ENCODE measurements at places on chromosomes 3 and 15.

DNA sequence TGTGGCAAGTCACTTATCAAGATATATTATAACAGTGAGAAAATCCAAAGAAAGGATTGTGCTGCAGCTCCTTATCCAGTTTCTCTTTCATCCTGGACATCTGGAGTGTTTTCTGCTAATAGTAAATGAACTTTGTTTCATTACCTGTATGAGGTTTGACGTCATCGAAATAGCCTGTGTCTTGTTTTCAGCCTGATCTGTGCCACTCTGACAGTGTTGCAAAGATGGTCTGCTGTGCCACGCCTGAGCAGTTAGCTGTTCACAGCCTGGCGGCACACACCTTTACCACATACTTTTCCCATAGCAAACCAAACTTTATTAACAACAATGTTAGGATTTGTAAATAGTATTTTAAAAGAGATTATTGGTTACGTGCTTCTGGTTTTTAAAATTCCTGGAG is 34.0 kb downstream of the YEATS2 start:
- DNase-seq, result no peak

GRCh38 chr3:113265231-113265630 is 53.9 kb downstream of the BOC start:
- no peak for DNase-seq

GRCh38 chr3:17420668-17421067 is 321.8 kb downstream of the TBC1D5 start:
- DNase-seq, result no peak

DNA sequence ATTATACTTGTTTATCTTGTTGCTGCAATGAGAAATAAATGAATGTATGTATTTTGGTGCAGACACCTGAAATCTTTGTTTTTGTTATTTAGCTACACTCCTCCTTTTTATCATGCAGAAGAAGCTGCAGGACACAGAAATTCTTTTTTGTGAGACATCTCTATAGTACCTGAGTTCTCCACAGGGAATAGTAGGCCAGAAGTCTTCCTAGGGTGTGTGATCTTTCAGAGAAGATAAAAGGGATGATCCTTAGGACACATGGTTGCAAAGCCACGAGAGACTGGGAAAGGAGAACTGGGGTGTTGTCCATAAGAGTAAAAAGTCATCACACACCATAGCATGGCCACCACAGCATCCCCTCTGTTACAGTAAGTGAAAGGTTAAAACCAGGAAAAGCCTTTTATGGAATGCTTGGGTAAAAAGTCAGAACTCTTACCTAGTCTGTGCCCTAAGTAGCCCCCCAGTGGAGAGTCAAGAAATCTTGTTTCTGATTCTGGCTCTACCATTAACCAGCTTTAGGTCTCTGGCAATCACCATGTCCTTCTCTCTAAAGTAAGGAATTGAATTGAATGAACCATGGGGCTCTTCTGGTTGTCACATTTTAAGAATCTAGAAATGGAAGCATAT is 31.9 kb upstream of the ADGRG7 start:
- DNase-seq, result no peak

GRCh38 chr3:148131990-148132638 is 565.6 kb upstream of the AGTR1 start:
- DNase-seq, result no peak

DNA sequence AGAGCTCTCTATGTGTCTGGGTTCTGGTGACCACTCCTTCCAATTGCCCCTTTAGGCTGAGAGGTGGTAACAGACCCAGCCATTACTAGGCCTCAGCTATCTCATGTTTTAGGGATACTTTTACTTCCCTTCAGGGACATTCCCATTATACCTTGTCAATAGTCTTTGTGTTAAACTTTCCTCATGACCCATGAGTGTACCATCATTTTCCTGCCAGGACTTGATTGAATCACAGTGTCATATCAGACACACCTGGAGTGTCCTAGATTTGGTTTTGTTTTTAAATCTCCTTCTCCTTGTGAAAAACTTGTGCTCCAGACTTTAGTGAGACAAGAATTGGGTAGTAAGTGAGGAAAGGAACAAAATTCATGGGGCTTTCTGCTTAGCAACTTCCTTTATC is 136.6 kb downstream of the KCNAB1 start:
- no peak for DNase-seq

DNA sequence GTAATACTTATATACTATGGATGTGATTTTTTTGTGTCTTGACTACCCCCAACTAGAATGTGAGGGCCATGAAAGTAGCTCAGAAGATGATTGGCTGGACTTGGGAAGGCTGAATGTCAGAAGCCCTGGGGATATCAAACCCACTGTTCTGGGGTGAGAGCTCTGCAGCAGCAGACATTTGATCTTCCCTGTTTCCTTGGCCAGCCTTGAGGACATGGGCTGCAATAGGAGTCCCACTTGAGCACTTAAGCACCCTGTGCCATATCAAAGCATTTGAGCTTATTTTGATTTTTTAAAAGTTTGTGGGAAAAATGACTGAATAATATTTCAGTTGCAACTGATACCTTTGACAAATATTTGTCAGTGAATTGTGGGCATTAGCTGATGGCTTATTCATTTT is 21.7 kb downstream of the GTF2E1 start:
- no peak for DNase-seq

DNA sequence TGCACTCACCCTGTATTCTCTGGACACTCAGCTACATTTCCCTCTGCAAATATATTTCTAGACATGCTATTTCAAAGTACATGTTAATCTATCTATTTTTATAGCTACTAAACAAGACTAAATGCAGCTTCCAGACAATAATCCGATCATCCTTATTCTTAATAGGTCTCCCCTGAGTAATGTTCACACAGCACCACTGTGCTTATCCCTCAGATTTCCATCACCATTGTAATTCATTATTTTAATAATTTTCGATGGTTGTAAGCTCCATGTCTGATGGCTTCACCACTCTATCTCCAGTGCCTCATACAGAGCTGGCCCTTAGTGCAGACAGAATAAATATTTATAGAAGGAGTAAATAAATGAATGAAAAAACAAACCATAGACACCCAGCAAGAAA is 117.5 kb downstream of the ANXA2 start:
- DNase-seq, result no peak

GRCh38 chr3:194205675-194206133 is 69.8 kb downstream of the HES1 start:
- peak; percentile 9 for DNase-seq

DNA sequence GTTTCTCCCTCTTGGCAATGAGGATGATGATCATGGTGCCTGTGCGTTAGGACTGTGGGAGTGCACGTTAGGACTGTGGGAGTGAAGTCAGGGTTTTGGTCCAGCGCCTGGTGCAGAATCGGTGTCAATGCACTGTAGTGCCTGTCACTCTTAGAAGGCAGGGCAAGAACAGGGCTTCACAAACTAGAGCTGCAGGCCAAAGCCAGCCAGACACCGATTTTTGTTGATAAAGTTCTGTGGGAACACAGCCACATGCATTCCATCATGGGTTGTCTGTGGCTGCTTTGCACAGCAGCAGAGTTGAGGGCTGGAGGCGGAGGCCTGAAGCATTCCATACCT is 32.6 kb upstream of the NR2C2 start:
- DNase-seq, result no peak

DNA sequence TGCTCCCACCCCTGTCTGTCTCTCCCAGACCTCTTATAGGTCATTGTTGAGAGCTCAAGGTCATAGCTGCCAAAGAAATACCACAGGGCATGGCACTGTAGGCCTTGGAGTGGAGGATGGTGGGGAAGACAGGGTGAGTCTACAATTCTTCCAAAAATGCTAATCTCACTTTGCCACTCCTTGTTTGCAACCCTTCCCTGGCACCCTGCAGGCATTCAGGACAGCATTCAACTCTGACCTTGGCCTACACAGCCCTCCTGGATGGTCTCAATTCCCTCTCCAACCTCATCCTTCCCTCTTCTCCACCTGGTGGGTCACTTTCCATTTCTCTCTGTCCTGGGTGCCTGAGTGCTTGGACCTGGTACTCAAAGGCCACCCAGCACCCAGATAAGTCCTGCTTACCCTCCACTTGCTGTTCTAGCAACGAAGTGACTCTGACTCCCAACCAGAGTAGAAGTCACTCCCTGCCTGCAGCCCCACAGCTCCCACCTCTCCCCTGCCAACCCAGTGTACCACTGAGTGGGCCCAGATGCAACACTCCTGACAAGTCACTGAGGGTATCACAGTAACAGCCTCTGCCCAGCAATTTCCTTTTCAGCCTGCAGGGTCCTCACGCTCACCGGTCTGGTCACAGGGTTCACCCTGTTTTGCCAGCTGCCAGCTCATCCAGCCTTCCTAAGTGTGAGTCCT is 36.6 kb downstream of the AMOTL2 start:
- DNase-seq, result no peak

DNA sequence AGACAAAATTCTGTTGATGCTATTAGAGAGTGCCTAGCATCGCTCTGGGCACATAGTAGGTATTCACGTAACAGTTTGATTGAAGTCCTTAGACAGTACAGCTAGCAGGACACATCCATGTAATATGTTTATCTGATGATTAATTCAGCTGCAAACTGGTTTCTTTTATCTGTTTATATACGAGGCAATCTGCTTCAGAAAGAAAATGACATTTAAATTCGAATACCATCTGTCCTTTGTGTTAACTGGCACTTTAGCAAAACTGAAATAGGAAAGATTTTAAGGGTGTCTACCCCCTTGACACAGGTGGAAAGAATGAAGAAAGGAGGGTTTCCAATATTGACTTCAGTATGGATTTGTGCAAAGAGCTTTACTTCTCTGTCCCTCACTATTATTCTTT is 192.5 kb downstream of the MFSD1 start:
- DNase-seq, result no peak

- DNase-seq, result no peak
Observed at GRCh38 chr3:71195492-71195891, 388.0 kb downstream of the FOXP1 start.

DNA sequence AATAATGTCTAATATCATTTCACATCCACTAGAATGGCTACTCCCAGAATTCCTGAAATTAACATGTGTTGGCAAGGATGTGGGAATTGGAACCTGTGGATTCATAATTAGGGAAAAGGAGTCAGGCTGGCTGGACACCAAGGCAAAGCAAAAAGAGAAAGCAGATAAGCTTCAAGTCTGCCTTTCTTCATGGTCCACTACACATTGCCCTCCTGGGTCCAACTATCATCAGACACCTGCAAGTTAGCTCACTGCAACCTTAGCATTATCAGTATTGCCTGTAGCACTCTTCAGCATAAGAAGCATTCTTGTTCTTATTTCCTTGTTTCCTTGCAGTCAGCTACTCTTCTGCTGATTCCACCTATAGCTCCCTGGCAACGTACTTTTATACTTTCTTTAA is 124.3 kb downstream of the ZNF280D start:
- no peak for DNase-seq

DNA sequence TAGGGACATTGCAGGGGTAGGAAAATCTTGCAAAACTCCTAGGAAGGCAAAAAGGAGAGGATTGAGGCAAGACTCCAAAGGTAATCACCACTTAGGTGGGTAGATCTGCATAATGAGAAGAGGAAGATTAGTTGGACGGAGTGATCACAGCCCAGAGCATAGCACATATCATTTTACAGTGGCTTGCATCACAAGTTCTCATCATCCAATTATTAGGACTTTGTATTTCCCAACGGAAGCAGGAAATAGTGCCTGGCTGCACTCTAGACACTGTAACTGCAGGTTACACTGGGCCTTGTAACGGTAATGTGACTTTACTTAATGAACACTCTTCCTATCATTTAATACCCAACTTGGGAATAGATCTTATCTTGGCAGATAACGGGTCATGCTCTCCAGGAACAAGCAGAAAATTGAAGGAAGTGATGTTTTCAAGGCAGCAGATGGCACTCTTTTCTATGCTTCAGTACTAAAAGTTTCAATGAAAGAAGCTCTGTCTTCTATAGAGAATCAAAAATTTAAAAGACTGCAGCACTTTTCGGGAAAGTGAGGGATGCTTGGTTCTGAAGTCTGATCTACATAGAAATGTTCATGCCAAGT is 101.9 kb upstream of the KCNMB2 start:
- DNase-seq, result no peak

- no peak for DNase-seq
Observed at GRCh38 chr3:13427662-13428603, 7.8 kb upstream of the NUP210 start.

- no peak for DNase-seq
Observed at GRCh38 chr3:69204315-69204957, 82.0 kb upstream of the LMOD3 start.

- DNase-seq, result no peak
Observed at GRCh38 chr15:72614810-72615532, 39.5 kb upstream of the GOLGA6B start.

DNA sequence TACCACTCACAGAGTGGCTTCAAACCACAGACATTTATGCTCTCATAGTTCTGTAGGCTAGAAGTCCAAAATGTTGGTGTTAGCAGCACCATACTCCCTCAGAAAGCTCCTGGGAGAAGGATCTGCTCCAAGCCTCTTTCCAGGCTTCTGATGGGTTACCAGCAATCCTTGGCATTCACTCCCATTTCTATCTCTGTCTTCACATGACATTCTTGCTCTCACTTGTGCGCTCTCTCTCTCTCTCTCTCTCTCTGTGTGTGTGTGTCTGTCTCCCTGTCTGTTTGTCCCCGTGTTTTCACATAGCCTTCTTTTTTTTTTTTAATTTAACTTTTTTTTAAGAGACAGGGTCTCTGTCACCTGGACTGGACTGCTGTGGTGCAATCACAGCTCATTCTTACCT is 26.3 kb downstream of the CDAN1 start:
- DNase-seq, result no peak

GRCh38 chr3:59446775-59447465 is 397.1 kb upstream of the CFAP20DC start:
- no peak for DNase-seq

DNA sequence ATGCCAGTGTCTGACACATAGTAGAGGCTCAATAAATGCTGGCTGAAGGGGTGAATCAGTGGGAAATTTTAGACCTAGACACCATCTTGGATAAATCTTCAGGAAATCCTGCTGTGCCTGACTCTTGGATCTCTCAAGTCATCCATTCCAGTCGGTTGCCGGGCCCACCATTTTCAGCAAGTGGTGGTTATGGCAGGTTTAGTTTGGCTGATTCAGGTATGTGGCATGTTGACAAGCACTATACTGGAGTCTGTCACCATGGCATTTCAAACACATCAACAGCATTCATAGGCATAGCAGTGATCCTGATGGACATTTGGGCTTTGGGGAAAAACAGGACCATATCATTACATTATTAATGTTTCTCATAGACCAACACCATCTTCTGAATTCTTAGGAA is 25.7 kb upstream of the APH1B start:
- DNase-seq, result no peak

GRCh38 chr15:77567202-77567601 is 65.5 kb downstream of the LINGO1 start:
- no peak for DNase-seq

- DNase-seq, result no peak
Observed at GRCh38 chr15:25858952-25859760, 4.0 kb downstream of the ATP10A start.

DNA sequence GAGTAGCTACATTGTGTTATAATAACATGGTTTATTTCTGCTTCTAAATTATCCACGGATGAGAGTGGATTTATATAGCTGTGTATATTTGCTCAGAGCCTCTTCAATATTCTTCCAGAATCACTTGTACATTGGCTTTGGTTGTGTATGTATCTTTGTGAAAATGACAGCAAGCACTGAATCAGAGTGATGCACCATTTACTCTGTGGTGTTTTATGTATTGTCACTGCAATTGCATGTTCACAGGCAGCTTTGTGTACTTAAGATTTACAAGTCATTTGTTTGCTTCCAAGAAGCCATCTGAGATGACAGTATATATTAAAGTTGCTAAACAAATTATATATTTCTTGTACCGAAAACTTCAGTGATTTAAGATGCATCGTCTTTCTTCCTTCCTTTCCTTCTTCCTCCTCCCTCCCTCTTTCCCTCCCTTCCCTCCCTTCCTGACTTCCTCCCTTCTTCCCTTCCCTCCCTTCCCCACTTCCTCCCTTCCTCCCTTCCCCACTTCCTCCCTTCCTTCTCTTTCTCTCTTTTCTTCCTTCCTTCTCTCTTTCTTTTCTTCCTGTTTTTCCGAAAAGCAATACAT is 362.3 kb upstream of the GOLIM4 start:
- DNase-seq, result no peak
